Fibroblast of skin of right quadriceps (primary cell): ENCODE measurements at places on chromosomes 1 and 21.

DNA sequence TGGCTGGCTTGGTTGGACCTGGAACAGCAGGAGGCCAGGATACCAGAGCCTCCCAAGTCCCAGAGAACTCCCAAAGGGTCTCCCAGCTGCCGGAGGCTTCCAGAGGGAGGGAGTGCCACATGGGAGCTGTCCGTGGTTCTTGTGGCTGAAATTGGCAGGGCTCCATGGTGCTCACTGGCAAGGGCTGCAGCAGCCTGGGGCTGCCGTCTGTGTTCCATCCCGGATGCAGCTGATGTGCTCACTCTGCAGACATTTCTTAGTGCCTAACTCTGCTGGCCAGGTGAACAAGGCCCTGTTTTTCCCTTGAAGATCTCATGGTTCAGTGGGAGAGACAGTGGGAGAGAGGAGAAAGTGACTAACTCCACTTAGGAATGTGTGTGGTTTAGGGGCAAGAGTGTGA lies 261.1 kb downstream of the CAMTA1 start:
- peak; percentile 81 for DNase-seq

DNA sequence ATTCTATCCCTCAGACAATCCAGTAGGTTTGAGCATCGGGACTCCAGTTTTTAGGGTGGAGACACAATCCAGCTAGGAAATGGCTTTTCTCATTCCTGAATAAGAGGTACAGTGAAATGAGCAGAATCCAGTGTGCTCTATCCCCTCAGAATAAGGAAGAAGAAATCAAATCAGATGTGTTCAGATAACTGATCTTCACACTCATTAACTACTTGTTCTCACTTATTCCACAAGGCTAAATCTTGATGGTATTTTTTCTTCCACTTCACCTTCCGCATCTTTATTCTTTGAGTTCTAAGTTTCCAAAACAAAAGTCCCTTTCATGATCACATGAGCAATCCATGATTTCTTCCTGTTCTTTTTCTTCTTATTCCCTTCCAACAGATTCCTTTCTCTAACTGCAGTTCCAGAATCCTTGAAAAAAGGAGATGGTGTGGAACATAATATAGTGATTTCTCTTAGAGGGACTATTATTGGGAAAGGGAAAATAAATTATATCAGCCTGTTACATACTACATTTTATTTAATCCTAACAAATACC lies 1.7 kb downstream of the SYT11 start:
- DNase-seq, result no peak

DNA sequence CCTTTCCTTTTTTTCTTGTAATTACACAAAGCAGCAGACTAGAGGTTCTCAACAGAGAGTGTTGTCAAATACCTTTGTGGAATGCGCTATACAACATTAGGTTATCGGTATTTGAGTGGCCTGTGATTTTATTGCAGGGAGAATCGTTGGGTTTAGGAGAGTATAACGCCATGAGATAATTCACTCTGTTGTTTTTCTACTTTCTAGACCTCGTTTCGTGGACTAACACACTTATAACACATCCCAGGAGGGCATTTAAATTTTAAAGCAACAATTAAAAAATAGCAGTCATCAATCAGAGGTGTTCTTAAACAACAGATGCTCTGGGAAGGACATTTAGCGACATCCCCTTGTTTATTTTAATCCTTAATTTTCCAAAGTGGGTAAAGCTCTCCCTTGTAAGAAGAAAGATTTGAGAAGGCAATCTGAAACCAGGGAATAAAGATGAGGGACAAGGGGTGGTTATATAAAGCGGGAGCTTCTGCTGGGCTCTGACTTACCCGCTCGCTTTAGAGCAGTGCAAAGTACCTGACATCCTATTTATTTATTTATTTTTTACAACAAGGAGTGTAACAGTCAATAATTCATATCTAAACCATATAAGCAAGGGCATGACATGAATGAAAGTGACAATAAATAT lies 4.9 kb downstream of the PBX1 start:
- DNase-seq, result no peak

DNA sequence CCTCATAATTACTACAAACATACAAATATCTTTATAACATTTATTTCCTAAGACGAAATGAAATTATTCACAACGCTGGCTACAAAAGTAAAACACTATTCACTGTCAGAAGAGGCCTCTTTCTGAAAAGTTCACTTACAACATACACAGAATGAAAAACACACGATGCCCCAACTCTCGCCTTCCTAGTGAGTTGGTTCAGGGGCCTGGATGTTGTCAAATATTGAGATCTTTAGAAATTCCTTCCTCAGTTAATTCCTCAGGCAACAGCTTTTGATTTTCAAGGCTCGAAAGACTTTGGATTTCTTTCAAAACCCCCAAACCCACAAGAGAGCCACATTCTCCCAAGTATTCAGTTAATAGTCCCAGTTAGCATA lies 14.2 kb upstream of the KCNE1 start:
- no peak for DNase-seq

- peak; percentile 62 for DNase-seq
Observed at GRCh38 chr1:43205671-43206070, 33.5 kb downstream of the CFAP57 start.

- DNase-seq, result no peak
Observed at GRCh38 chr21:46254208-46254975, 25.8 kb upstream of the LSS start.

DNA sequence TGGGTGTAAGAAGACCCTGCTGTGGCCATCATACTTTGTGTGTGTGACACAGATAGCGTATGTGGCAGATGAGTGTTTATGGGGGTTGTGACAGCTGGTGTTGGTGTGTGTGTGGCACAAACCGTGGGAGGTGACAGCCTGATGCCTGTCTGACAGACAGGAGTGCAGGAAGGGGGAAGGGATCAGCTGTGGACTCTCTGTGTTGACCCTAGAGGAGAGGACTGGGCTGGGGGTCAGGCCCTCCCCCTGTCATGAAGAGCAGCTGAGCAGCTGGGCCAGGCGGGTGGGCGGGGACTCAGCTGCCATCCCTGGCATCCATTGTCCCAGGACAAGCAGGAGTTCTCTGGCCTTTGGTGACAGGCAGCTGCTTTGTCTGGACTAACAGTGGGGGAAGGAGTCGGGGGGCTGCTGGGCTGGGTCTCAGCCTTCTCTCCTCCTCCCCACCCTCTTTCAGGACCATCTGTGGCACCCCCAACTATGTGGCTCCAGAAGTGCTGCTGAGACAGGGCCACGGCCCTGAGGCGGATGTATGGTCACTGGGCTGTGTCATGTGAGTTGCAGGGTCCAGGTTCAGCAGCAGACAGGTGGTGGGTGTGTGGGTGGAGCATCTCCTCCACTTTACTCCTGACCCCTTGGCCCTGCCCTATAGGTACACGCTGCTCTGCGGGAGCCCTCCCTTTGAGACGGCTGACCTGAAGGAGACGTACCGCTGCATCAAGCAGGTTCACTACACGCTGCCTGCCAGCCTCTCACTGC lies 2.3 kb downstream of the PLK3 start:
- no peak for DNase-seq

DNA sequence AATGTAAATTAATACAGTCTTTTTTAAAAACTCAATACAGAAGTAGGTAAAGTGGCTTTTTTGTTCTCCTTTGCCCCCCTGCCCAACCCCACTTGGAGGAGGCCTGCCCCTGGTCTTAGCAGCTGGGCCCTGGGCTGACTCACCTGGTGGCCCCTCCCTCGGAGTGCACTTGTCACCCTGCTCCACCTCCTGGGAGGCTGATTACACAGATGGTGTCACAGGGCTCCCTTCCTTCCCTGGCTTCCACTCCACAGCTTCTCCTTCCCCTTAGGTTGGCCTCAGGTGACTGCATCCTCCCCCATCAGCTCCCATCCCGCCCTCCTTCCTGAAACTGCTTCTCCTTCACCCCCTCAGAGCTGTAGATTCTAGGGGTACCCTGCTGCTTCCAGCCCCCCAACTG lies 11.7 kb upstream of the CAPN9 start:
- DNase-seq, result no peak
